Right renal pelvis (tissue), 4 donors: ENCODE measurements at places on chromosomes 7 and 10. TPM values are rescaled to one million over a fixed set of nuclear protein-coding genes. Genes with fewer than 3 reads are reported as not detected.

- no peak for DNase-seq
Observed at GRCh38 chr7:120996988-120997345, 8.5 kb downstream of the CPED1 start.

DNA sequence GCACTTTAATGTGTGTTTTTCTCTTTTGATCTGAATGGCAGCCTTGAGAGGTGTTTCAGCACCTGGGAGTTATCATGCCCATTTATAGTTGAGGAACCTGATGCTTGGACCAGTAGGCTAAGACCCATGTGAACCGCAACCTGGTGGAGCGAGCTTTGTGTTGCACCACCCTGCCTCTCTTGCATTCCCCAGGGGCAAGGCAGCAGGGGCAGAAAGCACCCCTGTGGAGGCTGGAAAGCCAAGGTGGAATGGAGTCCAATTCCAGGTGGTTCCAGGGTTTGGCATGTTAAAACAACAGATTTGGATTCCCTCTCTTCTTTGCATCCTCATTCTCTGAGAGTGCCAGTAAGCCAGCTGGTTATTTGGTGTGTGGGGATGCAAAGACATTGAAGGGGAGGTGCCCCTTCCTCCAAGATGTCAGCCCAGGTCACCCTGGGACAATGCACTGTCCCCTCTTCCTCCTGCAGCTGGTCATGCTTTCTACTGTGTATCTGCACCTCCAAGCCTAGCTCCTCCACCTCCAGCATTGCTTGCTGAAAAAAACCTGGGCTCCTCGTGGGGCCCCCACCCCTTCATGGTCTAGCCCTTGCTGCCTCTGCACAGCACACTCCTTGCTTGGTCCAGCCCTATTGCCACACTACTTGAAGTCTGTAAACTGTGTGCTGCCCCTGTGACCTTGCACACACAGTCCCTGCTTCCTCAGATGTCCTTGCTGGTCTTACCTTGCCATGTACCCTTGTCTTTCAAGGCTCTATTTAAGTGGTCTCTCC lies 5.6 kb upstream of the CDH23 start:
- no peak for DNase-seq

DNA sequence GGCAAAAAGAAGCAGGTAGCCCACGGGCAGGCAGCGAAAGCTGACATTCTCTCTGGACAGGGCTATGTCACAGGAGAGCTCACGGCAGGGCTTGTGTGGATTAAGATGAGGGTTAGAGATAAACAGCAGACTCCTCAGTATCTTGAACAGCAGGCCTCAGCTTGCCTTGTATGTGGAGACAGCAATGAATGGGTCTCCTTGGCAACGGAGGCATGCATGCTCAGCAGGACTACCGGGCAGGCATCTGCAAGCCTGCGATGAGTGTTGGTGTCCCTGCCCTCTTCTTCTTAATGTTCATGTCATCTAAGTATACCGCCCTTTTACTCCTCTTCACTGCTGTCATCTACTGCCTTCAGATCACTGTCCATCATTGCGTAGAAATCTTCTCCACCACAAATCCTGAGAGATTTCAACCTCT lies 81.9 kb upstream of the C1GALT1 start:
- no peak for DNase-seq

- DNase-seq, result no peak
Observed at GRCh38 chr10:77548157-77548556, 89.5 kb downstream of the KCNMA1 start.

DNA sequence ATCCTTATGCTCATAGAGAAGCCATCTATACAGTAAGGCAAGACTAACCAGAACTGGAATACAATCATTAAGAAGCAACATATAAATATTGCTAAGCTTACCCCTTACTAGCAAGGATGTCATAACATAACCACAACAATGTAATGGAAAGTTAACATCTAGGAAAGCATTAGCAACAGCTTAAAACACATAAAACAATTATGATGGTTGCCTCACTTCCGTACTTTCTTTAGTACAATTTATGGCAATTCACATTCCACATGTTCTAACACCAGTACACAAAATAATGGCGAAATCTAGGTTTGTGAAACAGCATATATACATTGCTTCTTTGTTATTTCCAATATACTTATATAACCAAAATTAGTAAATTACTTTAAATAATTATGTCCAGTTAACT lies 195.0 kb downstream of the AHR start:
- DNase-seq, result no peak

- DNase-seq, result no peak
Observed at GRCh38 chr10:62205750-62206399, 62.8 kb downstream of the RTKN2 start.

GRCh38 chr7:151420144-151420543 lies 10.3 kb upstream of the WDR86 start:
- DNase-seq, result no peak

DNA sequence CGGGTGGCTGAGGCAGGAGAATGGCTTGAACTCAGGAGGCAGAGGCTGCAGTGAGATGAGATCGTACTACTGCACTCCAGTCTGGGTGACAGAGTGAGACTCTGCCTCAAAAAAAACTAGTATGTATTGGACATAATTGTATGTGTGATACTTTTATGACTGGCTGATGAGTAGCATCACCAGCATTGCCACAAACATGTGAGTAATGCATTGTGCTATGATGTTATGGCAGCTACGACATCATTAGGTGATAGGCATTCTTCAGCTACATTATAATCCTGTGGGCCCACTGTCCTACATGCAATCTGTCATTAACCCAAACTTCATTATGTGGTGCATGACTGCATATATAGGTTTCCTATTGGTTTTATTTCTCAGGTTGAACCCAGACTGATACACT lies 352.4 kb downstream of the GALNT17 start:
- DNase-seq, result no peak

DNA sequence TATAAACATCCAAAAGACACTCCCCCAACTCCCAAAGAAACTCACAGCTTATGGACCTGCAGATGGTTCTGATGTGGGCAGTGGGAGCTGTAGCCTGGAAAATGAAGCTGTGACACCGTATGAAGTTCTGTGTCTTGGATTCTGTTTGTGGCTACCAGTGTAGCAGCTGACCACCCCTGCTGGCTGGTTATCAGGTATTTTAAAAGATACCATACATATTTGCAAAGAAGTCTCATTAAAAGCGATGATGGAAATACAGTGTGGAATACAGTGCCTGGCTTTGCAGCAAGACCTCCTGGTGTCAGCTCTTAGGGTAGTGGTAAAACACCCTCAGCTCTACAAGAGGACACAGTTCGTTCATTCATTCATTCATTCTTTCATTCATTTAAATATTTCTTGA lies 194.3 kb upstream of the PRKCQ start:
- no peak for DNase-seq

- no peak for DNase-seq
Observed at GRCh38 chr10:44969854-44970253, 8.8 kb downstream of the DEPP1 start.

GRCh38 chr10:83142074-83142563 lies 997.2 kb upstream of the GHITM start:
- no peak for DNase-seq

GRCh38 chr10:125955766-125956165 lies 59.4 kb downstream of the FANK1 start:
- DNase-seq, result no peak

DNA sequence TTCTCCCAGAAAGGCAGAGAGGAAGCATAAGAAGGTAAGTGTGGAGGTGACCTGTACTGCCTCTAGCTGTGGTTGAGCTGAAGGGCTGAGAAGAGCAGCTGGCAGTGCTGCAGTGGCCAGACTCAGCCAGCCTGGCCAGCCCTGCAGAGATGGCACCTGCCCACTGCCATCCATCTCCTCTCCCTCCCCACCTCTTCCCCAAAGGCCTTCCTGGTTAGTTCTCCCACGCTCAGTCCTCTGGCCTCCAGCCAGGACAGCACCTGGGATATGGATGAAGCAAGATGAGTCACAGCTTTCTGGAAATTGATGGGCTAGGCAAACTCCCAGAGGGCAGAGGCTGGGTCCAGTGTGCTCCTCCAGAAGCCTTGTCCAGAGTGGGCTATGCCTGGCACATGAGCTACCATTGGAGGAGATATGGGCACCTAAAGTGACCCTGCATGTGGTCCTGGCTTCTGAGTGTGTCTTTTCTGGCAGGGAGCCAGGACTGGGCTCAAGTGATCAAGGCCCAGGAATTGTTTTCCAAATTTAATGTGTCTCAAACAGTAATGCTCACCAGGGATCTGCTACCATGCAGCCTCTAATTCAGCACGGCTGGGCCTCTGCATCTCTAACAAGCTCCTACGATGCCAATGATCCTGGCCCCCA lies 81.0 kb upstream of the CACUL1 start:
- no peak for DNase-seq

- DNase-seq, result no peak
Observed at GRCh38 chr10:94005050-94005449, 11.3 kb downstream of the PLCE1 start.

- no peak for DNase-seq
Observed at GRCh38 chr10:49226594-49226993, 38.4 kb upstream of the TMEM273 start.

GRCh38 chr7:157596881-157597280 lies 260.1 kb downstream of the DNAJB6 start:
- no peak for DNase-seq

GRCh38 chr10:130215931-130216231 lies 79.7 kb downstream of the GLRX3 start:
- no peak for DNase-seq

DNA sequence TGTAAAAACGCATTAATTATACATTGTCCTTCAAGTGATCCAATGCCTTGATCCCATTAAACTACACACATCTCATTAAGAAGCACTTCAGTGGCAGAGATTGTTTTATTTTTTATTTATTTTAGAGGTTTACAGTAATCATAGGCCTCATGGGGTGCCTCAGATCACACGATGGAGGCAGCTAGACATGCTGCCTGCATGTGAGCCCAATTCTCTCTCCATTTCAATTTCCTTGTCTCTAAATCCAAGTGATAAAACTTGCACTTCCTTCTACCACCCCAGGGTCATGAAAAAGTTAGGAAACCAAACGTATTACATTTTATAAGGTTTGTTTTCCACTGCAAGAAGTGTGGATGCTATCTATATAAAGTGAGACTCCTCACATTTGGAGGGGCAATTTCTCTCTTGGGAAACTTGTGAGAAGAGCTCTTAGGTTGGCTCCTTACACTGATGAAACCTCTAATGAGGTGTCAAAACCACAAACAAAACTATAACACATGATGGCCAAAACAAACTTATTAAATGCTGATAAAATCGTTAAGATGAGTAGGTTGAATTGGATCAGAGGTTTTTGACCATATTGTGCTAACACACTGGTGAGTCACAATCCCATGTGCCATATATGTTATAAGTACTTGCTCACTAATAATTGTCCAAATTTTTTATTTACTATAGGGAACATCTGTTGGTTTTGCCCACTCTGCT lies 22.3 kb upstream of the XPNPEP1 start:
- DNase-seq, result no peak

GRCh38 chr10:107206833-107207232 lies 42.3 kb upstream of the SORCS1 start:
- DNase-seq, result no peak

- no peak for DNase-seq
Observed at GRCh38 chr10:103882285-103883007, 27.1 kb upstream of the SH3PXD2A start.

DNA sequence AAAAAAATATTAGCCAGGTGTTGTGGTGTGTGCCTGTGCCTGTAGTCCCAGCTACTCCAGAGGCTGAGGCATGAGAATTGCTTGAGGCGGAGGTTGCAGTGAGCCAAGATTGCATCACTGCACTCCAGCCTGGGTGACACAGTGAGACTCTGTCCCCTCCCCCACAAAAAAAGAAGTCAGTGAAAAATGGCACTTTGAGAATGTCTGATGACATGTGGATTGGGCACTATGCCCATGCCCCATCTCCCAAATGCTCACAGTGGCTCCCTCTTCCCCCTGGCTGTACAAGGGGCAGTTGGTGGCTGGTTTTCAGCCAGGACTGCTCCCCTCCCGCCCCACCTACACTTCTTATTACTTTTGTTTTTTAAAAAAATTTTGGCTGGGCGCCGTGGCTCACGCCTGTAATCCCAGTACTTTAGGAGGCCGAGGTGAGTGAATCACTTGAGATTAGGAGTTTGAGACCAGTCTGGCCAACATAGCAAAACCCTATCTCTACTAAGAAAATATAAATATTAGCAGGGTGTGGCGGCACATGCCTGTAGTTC lies 26.1 kb downstream of the IL15RA start:
- DNase-seq, result no peak

DNA sequence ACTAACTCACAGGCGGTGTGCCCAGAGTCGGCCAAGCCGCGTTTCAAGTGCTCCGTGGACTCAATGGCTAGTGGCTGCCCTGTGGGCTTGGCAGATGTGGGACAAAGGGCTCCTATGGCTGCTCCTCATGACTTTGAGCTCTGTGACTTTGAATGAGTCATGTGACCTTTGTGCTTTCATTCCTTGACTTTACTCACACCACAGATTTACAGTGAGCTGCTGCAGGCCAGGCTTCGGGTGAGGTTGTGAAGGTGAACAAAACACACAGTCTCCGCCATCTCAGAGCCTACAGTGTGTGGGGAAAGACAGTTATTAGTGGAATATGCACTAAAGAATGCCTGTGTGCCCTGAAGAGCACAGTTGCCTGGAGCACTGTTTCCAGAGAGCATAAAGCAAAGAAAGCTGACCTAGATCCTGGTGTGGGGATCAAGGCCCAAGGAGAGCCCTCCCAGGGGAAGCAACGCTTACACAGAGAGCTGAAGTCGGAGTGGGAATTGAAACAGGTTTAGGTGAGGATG lies 29.7 kb upstream of the PLEKHA1 start:
- DNase-seq, result no peak

DNA sequence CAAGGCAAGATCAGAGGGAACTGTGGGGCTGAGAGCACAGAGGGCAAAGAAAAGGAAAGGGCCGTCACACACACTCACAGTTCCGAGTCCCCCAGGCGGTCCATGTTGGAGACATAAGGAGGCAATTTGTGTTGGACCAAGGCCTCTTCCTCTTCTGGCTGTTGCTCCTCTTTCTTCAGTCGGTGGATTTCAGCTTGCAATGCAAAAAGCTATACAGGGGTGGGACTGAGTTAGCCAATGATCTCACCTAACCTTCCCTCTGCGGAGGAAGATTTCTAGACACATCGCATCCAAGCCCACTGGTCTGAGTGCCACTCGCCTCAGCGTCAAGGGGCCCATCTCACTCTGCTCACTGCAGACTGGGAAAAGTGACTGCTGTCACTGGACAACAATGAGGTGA lies 5.5 kb downstream of the WDR91 start:
- no peak for DNase-seq

The LRRC18 gene
- polyA plus RNA-seq, result 0.18 TPM

The CLEC2L gene
- polyA plus RNA-seq, result 1.7 TPM

The SLC29A4 gene
- 22.3 TPM for polyA plus RNA-seq

The ADIRF gene
- polyA plus RNA-seq, result 44.1 TPM

The UCN3 gene
- polyA plus RNA-seq, result 1.9 TPM

The WEE2 gene
- 0.43 TPM for polyA plus RNA-seq

The OR6B1 gene
- not detected for polyA plus RNA-seq

The XRCC2 gene
- 6.4 TPM for polyA plus RNA-seq
